Activated T-helper 1 cell treated with anti-CD3 and anti-CD28 coated beads, Interleukin-2, amount 50 U/mL, for 16 hours (primary cell): ENCODE measurements at places on chromosomes 2 and 18.

DNA sequence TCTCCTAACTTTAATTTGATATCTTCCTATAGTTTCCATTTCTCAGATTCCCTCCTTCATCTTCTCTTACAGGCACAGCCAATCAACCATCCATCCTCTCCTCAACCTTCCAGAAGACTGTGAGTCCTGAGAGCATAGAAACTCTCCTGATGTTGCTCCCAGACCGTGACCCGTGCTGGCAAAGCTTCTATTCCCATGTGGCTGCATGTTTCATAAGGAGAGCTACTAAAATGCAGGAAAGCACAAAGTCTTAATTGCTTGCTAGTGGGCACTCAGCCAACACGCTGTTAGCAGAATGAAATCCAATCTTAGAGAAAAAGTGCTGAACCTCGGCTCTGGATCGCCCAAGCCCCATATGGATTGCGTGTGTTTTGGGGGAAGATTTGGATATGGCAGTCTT lies 1244.7 kb upstream of the ZEB2 start:
- no peak for DNase-seq

DNA sequence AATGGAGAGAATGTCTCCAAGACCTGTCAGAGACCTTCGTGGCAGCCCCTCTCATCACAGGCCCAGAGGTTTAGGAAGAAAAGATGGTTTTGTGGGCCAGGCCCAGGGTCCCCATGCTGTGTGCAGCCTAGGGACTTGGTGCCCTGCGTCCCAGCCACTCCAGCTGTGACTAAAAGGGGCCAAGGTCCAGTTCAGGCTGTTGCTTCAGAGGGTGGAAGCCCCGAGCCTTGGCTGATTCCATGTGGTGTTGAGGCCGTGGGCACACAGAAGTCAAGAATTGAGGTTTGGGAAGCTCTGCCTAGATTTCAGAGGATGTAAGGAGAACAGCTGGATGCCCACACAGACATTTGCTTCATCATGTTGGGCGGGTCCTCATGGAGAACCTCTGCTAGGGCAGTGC lies 45.1 kb upstream of the ACTR2 start:
- no peak for DNase-seq

GRCh38 chr2:235567842-235568241 lies 74.0 kb downstream of the AGAP1 start:
- DNase-seq: no peak

DNA sequence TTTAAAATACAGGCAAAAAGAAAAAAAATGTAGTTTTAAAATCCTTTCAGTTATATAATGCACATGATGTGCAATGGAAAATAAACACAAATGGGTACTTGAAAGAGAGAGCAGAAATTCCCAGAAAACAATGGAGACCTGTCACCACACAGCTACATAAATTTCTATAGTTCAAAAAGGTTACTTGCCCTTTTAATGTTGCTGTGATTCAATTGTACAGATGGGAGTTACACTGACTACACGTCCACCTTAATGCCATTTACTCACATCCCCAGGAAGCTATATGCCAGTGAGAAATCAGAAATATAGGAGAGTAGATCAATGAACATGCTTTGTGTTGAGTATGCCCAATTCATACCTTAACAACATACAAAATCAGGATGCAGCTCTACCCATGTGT lies 269.6 kb downstream of the ERBB4 start:
- DNase-seq: no peak

- no peak for DNase-seq
Observed at GRCh38 chr2:32005371-32005976, 5.3 kb downstream of the MEMO1 start.

DNA sequence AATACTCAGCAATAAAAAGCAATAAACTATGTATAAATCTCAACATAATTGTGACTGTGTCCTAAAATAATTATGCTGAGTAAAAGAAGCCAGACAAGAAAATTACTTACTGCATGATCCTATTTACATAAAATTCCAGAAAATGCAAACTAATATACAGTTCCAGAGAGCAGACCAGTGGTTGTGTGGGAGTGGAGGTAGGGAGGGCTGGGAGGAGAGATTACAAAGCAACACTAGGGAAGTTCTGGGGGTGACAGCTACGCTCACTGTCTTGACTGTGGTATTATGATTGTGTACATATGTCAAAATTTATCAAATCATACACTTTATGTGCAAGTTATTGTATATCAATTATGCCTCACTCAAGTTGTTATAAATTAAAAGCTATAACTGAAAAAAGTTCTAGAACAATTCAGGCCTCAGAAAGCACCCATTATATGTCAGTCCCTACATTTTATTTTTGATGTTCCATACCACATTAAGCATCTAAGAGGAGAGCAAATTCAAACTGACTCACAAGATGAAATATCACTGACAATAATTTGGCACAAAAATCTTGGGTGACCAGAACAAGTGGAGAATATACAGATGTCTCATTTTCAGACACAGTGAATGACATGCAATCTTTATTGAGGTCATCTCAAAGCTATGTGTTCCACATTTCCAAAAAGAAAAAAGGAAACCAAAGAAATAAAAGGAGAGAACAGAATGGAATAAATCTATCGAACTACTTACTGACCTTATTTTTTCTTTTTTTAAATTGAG lies 85.1 kb downstream of the ANTXR1 start:
- DNase-seq: no peak

DNA sequence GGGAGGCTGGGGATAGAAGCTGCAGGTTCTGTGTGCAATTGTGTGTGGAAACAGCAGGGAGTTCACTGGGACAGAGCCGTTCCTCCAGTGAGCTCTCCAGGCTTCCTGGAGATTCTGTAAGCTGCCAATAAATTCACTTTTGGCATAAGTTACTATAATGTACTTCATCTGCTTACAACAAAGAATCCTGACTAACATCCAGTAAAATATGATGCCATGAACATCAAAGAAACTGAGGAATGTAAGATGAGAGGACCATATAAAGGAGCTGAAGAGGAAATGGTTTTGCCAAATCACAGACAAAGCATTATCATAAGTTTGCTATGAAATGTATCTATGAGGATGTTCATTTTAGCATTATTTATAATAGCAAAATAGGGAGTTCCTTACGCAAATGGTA lies 175.3 kb downstream of the KCNE4 start:
- no peak for DNase-seq

- no peak for DNase-seq
Observed at GRCh38 chr2:43358410-43359201, 132.2 kb upstream of the ZFP36L2 start.
